ENCODE measurements at places on chromosomes 6 and 20.

GRCh38 chr6:30820193-30820592 is 64.1 kb upstream of the DDR1 start:
- DNase-seq: no peak

DNA sequence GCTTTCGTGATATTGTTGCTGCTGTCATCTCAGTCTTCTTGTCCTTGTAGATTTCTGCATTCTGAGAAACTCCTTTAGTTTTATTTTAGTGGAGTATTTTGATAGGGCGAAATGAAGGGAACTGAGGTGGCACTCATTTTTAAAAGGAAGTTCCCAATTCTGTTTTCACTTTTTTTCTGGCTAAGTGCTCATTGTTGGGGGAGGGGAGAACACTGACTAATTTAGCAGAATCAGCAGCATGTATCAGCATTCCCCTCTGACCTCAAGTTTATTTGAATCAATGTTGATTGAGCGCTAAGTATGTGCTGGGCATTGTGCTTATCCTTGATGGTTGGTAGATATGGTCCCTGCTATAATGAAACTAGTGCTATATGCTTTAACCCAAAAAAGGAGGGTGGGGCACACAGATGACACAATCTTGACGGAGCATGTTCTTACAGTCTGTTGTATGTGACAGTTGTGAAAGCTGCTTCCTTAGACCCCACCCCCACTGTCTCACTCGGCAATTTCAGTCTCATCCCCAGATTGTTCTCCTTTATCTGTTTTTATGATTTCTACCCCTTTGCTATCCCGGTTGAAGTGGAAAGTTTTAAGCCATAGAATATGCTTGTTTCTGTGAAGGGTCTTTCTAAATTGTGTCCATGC is 262.4 kb downstream of the SOX4 start:
- DNase-seq: no peak

- DNase-seq: no peak
These were observed 11.3 kb downstream of the KDM1B start for GRCh38 chr6:18166312-18167036.

DNA sequence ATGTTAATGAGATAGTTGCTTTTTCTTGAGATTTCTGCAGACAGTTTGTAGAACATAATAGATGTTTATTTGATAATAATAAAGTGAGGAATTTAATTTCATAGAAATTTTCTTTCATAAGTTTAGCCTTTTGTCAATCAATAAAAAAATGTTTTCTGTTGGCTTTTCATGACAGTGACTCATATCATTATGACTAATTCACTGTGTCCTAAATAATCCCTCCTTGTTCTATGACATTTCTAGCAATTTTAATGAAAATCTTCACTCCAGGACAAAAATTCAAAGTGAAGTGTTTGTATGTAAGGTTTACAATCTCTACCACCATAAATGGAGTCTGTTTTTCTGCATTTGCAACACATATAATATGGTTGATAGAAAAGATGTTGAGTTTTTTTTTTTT is 109.9 kb downstream of the UTRN start:
- no peak for DNase-seq

GRCh38 chr20:10179574-10180298 is 38.9 kb upstream of the SNAP25 start:
- DNase-seq: no peak
